ENCODE measurements at places on chromosomes 2 and 18.

DNA sequence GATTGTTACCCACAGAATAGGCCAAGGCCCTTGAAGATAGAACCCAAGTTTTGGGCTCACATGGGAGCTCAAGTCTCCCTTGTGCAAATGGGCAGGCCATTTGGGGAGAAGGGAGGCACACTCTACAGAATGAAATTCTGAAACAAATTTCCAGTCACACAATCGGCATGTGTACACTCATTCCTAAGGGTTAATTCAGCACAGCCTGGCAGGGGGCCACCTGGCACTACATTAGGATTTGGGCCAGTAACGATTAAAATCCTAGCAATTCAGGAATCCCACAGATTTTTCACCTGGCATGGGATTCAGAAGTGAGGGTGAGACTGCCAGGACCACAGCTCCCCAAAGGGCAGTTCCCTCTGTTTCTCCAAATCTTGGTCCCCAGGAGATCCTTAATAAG lies 46.4 kb downstream of the BMP10 start:
- DNase-seq: no peak

GRCh38 chr18:55234366-55235093 lies 275.3 kb upstream of the CCDC68 start:
- DNase-seq: peak; percentile 76

- no peak for DNase-seq
Observed at GRCh38 chr2:44778221-44778654, 163.3 kb upstream of the SIX3 start.

- DNase-seq: no peak
Observed at GRCh38 chr2:46699934-46700256, 215.7 kb downstream of the MCFD2 start.

- DNase-seq: no peak
Observed at GRCh38 chr2:238160206-238161129, 1.7 kb downstream of the ERFE start.

GRCh38 chr2:47058003-47058931 lies 96.8 kb downstream of the STPG4 start:
- no peak for DNase-seq

Measured in smooth muscle cell of the brain vasculature (primary cell).